ENCODE measurements at places on chromosomes 12 and 14.

GRCh38 chr12:40701756-40702155, 9.5 kb downstream of the CNTN1 start:
- no peak for DNase-seq

DNA sequence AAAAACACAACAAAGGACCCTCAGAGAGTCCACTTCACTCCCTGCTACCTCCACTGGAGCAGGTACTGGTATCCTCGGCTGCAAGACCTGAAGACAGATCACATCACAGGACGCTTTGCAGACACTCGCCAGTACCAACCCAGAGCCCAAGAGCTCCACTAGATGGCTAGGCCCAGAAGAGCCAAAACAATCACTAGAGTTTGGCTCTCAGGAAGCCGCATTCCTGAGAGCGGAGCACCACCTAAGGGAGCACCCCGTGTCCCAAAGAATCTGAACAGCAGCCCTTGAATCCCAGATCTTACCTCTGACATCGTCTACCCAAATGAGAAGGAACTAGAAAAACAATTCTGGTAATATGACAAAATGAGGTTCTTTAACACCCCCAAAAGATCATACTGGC, 399.8 kb downstream of the RAD51B start:
- DNase-seq: no peak

DNA sequence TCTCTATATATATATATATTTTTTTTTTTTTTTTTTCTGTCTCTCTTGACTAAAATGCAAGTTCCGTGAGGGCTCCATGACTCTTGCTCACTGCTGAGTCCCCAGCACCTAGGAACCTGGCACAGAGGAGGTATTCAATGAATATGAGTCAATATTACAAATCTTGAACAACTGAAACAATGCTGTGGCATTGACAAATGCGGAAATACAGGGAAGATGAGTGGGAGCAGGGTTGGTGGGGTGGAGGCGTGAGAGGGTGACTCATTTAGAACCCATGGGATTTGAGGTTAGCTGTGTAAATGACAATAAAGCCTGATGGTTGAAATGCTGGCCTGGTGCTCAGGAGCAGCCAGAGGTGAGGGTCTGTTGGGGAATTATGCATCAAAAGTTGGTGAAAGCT, 121.7 kb upstream of the FUT8 start:
- DNase-seq: no peak

DNA sequence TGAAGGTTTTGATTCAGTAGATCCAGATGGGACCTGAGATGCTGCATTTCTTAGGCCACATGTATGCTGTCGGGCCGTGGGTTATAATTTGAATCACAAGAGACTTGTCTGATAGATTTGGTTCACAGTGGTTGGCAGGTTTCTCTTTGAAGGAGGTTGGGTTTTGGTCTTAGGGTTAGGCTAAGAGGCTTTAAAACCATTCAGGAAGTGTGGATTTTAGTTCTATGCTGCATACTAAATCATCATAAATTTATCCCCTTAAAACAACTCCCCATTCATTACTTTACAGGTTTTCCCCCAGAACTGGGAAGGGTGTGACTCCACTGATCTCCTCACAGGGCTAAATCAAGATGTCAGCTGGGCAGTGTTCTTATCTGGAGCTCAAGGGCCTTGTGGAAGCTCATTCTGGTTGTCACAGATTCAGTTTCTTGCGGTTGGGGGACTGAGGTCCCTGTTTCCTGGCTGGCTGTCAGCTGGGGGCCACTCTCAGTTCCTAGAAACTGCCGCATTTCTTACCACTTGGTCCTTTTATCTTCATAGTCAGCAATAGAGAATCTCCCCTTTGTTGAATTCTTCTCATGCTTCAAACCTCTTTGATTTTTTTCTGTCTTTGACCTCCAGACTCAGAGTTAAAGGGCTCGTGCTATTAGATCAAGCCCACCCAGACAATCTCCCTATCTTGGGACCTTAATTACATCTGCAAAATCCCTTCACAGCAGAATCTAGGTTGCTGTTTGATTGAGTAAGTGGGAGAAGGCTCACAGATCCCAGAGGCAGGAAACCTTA, 20.6 kb upstream of the PCNX1 start:
- no peak for DNase-seq

DNA sequence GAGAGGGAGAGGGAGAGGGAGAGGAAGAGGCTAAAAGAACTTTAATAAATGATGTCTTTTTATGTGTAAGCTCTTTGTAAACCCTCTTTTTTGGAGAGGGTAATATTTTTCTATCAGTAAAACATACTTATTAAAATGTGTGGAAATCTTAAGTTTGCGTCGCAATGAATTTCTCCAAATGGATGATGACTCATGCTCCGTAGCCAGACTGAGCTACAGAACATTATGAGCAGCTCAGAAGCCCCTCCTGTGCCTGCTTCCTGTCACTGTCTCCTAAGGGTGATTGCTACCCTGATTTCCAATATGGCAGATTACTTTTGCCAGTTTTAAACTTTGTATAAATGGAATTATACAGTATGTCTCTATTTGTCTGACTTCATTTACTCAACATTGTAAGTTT, 13.0 kb upstream of the PYGL start:
- no peak for DNase-seq

- no peak for DNase-seq
These were observed 30.9 kb downstream of the SPPL3 start for GRCh38 chr12:120873226-120873625.

- no peak for DNase-seq
These were observed 93.9 kb downstream of the TBC1D30 start for GRCh38 chr12:64918344-64918743.

DNA sequence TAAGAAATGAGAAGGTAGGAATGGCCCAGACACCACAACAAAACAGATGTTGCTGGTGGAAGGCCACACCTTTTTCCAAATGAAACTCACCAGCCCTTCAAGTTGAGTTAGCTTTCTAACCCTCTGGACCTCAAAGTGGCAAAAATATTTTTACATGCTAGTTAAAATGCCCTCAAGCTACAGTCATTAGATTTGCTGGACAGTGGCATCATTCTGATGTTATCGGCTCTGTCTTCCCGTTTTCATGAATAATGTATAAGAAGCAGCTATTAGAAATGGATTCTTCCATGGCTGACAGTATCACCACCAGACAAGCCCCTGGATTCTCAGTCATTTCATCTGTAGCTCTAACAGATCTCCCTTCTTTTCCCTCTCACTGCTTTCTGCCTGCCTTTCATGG, 37.1 kb upstream of the PLXNC1 start:
- DNase-seq: no peak

- no peak for DNase-seq
These were observed 6.1 kb upstream of the FAIM2 start for GRCh38 chr12:49909826-49910225.

DNA sequence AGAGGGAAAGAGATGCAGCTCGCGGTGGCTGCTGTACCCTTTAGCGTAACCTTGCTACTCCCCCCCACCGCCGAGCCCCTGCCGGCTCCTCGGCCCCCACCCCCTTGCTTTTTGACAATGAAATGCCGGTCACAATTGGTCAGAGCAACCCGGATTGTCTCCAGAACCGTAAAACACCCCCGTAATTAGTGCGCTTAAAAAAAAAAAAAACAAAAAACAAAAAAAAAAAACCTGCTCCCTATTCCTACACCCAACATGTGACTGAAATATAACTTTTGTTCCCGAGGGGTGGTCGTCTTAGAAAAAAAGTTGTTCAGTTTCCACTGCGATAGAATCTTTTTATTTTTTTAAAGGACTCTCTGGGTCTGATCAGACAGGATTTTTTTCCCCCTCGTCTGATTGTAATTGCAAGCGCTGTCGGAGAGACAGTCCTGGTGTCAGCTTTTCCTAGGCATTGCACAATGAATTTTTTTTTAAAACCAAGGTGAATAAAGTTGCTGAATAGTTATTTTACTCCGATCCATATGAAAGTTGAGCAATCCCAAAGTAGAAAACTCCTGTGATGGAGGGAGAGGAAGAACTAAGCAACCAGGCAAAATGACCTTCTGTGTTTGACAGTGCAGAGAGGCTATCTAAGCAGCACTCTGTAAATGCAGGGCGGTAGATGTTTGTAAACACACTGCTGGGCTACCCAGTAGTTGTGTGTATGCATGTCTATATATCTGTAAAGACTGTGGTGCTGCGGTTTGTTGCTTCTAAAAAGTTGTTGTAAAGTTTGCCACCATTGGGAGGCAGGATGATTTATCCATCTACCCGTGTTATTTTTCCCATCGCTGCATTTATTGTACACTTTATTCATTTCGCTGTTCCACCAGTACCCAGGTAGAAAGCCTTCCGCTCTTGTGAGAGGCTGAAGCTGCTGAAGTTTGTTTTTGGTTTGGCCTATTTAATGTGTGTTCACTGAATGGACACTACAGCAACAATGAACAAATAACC, 1.1 kb downstream of the ETV6 start:
- DNase-seq: no peak
